ENCODE measurements at places on chromosomes 7 and 10.

GRCh38 chr7:84247591-84247990 lies 53.0 kb upstream of the SEMA3A start:
- DNase-seq: no peak

GRCh38 chr7:4738711-4739527 lies 36.5 kb upstream of the AP5Z1 start:
- DNase-seq: no peak

DNA sequence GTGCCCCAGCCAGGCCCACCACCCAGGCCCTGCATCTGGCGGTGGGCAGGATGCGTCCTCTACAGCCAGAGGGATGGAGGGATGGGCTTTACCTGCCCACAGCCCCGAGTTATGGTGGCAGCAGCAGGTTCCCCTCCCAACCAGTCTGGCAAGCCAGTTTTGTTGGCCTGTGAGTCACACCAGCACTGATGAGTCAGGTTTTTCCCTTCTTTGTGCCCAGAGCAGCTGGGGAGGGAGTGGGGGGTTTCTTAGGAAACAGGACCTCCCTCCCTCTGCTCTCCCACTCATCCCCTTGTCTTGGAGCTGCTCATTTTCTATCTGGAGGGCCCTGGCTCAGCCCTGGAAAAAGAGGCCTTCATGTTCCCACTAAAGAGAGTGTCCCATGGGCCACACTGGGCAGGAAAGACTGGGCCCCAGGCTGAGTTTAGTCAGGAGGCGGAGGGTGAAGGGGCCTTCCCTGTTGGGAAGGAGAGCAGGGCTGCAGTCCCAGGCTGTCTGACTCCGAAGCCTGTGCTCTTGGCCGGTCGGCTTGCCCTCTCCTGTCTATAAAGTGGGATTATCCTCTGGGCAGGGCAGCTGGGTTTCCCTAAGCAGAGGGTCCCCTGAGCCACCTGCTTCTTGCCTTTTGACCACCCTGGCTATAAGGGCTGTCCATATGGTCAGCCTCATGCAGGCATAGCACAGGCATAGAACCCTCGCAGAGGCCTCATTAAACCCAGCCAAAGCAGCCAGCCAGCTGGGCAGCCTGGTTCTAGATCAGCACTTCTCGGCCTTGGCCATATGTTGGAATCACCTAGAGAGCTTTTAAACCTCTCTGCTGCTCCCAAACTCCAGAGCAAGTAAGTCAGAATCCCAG lies 30.2 kb upstream of the ANKRD2 start:
- peak; percentile 49 for DNase-seq

GRCh38 chr10:130190055-130190736 lies 54.0 kb downstream of the GLRX3 start:
- DNase-seq: peak; percentile 55

GRCh38 chr10:70319183-70319582 lies 35.4 kb upstream of the NPFFR1 start:
- DNase-seq: no peak

- no peak for DNase-seq
Observed at GRCh38 chr10:43299579-43299978, 32.7 kb upstream of the RASGEF1A start.

DNA sequence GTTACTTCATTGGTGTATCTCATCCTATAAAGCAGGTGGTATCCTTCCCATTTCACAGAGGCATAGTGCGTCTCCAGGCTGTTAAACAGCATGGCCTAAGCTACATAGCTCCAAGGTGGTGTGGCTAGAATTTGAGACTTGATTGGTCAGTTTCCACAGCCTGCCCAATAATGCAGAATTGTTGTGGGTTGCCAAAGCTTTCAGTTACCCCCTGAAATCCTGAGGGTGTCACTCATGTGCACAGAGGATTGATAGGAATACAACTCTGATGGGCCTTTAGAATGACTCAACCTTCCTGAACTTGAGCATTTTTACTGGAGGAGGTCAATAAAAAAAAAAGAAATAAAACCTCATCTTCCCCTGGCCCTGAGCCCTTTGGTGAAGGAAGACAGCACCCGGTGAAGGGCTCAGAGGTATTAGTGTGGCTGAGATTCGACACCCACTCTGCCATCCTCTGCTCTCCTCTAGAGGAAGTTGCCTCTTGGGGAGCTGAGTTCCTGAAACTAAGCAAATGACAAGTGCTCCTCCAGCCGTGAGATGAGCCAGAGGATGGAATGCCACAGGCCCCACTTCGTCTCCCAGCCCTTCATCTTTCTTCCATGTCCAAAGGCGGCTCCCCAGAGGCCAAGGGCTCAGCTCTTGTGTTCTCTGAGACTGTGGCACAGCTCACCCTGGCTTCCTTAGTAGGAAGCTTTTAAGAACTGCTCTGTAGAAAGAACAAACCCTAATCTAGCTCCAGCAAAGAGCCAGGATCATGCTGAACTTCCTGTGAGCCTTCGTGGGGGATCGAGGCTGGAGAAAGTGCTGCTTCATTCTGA lies 1.0 kb downstream of the ACSL5 start:
- DNase-seq: peak; percentile 12

DNA sequence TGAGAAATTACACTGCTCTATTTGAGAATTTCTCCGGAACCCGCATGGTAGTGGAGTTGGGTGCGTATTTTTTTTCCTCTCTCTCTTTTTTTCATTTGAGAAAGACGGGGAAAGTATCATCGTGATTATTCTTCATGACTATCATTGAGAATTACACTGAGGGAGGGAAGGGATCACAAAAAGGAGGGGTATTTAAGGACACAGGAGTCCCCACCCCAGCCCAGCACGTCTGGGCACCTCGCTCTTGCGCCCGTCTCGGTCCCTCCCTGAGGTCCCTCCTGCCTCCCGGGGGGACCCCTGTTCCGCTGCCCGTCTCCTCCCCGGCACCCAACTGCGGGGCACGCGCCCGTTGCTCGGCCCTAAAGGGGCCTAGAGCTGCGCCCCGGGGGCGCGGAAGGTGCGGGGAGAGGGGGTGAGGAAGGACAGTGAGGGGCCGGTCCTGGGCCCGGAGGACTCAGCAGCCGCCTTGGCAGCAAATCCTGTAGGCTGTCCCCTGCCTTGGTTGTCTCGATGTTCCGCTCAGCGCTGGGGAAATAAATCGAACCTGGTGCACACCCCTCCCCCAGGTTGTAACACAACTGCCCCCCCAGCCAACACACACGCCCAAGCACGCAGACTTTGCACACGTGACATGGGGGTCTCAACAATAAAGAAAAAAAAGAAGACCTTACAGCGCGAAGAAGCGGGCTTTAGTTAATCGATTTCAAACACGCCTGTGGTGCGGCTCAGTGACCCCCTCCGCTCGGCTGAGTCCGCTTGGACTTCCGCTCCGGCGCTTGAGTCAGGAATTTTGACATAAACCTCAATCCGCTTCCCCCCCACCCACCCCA lies 18.6 kb upstream of the GATA3 start:
- no peak for DNase-seq

- no peak for DNase-seq
Observed at GRCh38 chr10:19578571-19578970, 237.7 kb upstream of the PLXDC2 start.

DNA sequence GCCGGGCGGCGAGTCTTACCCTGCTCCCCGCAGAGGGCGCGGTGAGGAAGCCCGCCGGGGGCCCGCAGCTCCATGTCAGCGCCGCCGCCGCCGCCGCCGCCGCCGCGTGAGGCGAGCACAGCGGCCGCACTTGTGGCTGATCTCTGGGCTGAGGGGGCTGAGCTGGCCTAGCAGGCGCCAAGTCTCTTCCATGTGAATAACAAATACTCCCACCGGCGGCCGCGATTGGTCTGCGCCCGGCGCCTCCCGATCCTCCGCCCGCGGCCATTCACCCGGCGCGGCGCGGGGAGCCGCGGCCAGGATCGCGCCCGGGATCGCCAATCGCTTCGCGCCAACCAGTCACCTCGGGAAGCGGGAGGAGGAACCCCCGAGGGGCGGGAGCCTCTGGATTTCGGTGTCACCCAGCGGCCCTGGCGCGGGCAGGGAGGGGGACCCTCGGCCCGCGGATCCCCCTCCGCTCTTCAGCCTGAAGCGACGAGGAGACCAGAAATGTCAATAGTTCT lies at the start of gene GRM8:
GRM8 (minus strand) TSS at position 164 of the 503 bp plus-strand sequence.
- DNase-seq: no peak

- DNase-seq: no peak
Observed at GRCh38 chr7:76231071-76231470, 29.4 kb downstream of the SRRM3 start.

GRCh38 chr7:45690762-45691150 lies 116.6 kb downstream of the ADCY1 start:
- DNase-seq: no peak

- DNase-seq: peak; percentile 54
Observed at GRCh38 chr10:89384474-89385340, 6.9 kb downstream of the IFIT1B start.

DNA sequence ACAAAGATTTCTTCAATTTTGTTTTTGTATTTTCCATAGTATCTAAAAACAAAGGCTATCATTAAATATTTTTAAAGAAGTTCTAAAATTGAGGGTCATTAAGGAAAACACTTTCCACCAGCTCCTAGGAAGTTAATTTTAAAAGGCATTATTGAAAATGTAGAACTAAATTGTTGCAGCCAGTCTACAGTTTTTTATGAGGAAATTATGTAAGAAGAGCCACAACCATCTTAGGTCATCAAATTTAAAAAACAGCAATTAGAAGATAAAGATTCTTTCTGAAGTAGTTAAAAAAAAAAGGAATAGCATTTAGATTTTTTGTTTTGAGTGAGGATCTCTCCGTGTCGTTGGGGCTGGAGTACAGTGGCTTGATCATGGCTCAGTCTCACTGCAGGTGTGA lies 161.7 kb downstream of the NRBF2 start:
- DNase-seq: no peak

GRCh38 chr10:45249978-45250693 lies 65.3 kb downstream of the OR13A1 start:
- peak; percentile 35 for DNase-seq

DNA sequence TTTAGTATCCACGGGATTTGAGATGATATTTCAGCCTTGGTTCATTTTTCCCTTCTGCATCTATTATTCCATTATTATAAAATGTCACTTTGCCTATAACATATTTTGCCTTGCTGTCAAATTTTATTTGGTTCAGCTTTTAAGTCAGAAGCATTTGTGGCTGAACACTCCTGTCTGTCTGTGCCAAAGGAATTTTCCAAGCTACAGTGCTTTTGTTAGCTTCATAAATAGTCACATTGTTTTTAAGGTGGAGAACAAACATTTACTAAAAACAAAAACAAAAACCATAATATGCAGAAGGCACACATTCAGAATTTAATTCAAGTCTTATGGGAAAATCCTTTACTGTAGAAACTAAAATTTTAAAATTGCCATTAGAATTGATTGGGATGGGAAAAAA lies 33.8 kb upstream of the ELMO1 start:
- no peak for DNase-seq

DNA sequence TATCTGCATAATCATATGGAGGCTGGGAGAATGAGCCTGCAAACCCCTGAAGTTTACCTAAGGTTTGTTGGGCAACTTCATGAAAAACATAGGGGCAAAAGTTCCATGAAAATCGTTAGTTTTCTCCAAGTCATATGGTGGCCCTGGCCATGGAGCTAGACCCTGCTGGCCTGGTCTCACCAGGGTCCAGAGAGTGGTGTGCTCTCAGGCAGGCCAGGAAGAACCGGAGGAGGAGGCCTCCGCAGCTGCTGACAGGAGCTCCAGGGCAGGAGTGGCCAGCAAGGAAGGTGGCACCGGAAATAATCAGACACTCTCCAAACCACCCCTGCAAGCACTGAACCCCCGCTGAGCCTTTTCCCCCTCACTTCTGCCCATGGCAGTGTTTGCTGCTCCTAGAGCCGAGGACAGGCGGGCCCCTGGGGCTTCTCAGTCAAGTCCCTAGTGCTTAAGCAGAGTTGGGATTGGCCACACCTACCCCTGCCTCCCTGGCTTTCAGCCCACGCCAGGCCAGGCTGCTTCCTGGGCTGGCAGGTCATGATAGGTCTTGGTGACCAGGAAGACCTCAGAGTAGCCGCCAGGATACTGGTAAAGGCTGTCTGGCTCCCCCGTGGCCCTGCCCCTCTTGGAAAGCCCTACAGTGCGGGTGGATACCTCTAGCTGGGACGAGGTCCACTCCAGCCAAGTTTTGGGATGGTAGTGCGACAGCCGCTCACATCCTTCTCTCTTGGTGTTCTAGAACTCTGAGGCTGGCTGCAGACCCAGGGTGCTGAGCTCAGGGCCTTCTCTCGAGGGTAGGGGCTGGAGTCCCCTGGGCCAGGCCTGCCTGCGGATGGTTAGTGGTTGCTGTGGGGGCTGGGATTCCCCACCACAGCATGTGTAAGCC lies 242.8 kb downstream of the MGMT start:
- no peak for DNase-seq

- no peak for DNase-seq
Observed at GRCh38 chr7:55441774-55442522, 76.8 kb downstream of the LANCL2 start.

- DNase-seq: no peak
Observed at GRCh38 chr10:60377955-60378354, 11.7 kb downstream of the ANK3 start.

GRCh38 chr7:40659231-40659630 lies 524.4 kb downstream of the SUGCT start:
- no peak for DNase-seq

- DNase-seq: no peak
Observed at GRCh38 chr7:12025246-12025645, 185.8 kb upstream of the TMEM106B start.

- no peak for DNase-seq
Observed at GRCh38 chr7:154931906-154932305, 71.0 kb downstream of the PAXIP1 start.

DNA sequence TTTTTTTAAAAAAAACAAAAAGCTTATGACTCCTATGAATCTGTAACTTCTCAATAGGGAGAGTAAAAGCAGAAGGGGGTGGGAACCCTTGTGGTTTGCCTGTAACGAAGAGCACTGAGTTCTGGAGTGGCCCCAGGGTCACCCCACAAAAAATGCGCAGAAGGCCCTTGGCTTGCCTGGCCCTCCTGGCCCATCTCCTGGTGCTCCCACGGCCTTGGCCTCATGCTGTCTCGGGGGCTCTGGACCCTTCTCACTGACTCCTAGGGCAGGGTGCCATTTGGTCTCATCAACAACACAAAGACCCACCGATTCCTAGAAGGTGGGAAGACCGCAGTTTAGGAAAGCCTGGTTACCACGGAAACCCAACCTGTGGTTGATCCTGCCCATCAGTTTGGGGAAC lies 40.8 kb downstream of the ZNF467 start:
- DNase-seq: no peak

DNA sequence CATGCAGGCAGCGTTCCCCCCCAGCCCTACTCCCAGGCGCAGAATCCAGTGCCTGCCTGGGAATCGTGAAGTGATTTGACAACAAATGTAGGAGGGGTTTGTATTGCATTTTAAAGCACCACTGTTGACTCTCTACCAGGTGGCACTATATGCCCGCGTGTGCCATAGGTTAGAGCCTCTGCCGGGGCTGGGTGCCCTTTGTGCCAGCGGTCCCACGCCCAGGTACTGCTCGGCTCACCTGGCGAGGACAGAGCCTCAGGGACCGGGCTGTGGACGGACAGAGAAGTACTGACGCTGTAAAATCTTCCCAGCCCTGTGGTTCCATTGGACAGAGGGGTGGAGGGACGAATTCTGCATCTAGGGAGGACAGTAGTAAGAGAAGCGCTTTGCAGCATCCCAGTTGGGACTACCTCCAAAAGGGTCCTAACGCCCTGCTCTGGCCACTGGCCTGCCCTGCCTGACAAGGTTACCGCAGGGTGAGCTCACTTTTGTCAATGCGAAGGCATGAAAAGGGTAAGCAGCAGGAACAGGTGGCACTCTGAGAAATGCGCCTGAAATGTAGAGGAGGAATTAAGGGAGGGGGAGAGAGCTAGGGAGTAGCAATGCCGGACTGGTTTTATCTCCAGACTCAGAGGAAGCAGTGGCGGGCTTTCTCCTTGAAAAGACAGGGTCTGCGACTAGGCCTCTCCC lies 788 bp upstream of the CACNA2D1 start:
- DNase-seq: no peak

All from GDM1 (cell line).